Stomach (tissue), 19 donors: ENCODE measurements at places on chromosomes 4 and X. TPM values are rescaled to one million over a fixed set of nuclear protein-coding genes. Genes with fewer than 3 reads are reported as not detected.
A peak's percentile ranks its signal among the peaks of the same experiment; 100 is the strongest.

The HGFAC gene
- not detected for total RNA-seq

The ZC4H2 gene
- 2.2 TPM for total RNA-seq

The TRO gene
- total RNA-seq: 15.2 TPM

The PAGE1 gene
- total RNA-seq: not detected

The ZNF732 gene
- 0.29 TPM for total RNA-seq

The OCIAD2 gene
- total RNA-seq: 1.7 TPM

DNA sequence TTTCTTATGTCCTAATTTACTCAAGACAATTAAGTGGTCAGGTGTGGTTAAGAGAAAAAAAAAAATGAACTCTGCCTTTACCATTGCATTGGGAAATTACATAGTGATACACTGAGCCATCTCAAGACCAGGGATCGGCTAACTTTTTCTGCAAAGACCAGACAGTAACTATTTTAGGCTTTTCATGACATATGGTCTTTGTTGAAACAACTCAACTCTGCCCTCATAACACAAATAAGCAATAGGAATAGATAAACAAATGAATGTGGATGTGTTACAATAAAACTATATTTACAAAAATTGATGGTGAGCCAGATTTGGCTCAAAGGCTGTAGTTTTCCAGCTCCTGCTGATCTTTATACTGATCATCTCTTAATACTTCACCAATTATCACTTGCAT lies 632.6 kb upstream of the INTU start:
- H3K4me1 ChIP-seq: no peaks in the 10 kb centered on the region
- no peak overlapping the region for H3K4me3 ChIP-seq
- no peaks in the 10 kb centered on the region for H3K36me3 ChIP-seq
- no peak overlapping the region for H3K27ac ChIP-seq

DNA sequence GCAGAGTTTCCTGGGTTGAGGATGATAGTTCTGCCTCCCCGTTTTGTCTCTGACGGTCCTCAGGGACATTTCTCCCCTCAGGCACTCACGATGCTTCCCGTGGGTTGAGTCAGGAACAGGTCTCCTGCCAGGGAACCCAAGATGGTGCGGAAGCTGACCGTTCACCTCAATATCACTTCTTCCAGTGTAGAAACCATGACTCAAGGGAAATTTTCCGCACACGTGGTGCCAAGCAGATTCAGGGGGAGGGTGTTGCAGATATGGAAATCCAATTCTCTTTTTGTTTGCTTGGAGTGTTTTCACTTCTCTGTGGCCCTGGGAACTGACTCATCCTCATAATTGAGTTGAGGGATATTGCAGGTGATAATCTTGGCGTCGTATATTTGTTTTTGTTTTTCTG lies 46.7 kb downstream of the CXorf49B start:
- H3K27ac ChIP-seq: no peak overlapping the region
- H3K36me3 ChIP-seq: no peaks in the 10 kb centered on the region
- H3K4me3 ChIP-seq: no peak overlapping the region

- no peaks in the 10 kb centered on the region for H3K27me3 ChIP-seq
- no peak overlapping the region for H3K4me3 ChIP-seq
- H3K4me1 ChIP-seq: no peaks in the 10 kb centered on the region
- H3K27ac ChIP-seq: no peak overlapping the region
- no peaks in the 10 kb centered on the region for H3K36me3 ChIP-seq
These were observed 312.3 kb downstream of the SPRY1 start for GRCh38 chr4:123708902-123709301.

DNA sequence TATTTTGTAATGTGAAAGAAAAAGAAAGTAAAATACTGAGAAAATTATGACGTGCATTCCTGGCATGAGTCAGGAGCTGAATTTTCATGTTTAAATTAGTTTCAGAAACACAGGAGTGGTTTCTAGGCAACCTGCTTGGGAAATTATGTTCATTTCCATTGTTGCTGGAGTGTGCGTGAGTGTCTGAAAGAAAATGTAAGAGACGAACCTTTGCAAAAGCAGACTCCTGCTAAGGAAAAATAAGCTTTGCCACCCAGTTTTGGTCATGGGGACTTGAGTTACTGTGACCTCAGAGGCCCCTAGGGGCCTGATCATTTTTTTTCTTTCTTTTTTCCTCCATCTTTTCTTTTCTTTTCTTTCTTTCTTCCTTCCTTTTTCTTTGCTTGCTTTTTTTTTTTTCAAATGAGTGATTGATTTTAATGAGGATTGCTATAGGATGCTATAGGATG lies 18.8 kb upstream of the CHRNA9 start:
- H3K4me1 ChIP-seq: peaks cover 31% of the 10 kb centered on the region
- peak; percentile 92 for DNase-seq
- H3K36me3 ChIP-seq: no peaks in the 10 kb centered on the region
- H3K4me3 ChIP-seq: no peak overlapping the region

GRCh38 chrX:27309406-27309805 lies 153.7 kb downstream of the PPP4R3C start:
- no peaks in the 10 kb centered on the region for H3K4me1 ChIP-seq
- no peak overlapping the region for H3K4me3 ChIP-seq
- H3K36me3 ChIP-seq: no peaks in the 10 kb centered on the region
- H3K27ac ChIP-seq: no peak overlapping the region
- DNase-seq: no peak
- no peaks in the 10 kb centered on the region for H3K27me3 ChIP-seq

DNA sequence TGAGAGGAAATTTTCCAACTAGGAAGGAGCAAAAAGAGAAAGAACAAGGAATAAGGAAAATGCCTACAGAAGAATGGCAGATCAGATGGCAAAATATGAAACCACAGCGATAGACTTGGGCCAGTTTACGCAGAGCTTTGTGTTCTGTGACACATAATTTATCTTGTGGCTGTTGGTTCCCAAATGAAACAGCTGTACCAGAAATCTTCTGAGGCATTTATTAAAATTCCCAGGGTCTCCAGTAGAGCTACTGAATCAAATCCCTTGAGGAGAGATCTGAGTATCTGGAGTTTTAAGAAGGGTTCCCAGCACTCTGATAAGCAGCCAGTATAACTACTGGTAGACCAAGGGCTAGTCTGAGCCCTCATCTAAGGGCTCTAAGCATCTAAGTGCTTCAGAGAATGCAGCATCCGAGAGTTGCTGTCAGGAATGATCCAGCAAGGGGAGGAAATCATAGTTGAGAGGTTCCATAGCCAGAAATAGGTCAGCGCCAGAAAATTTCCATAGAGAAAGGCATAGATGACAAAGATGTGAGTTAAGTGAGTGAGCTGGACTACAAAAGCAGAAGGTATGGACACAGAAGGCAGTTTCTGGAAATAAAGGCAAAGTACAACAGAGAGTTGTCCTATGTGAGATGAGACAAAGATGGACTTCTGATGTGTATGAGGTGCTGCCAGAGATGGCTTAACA lies 46.3 kb upstream of the FAM241A start:
- H3K4me1 ChIP-seq: no peaks in the 10 kb centered on the region
- no peak overlapping the region for H3K27ac ChIP-seq
- no peaks in the 10 kb centered on the region for H3K36me3 ChIP-seq
- H3K4me3 ChIP-seq: no peak overlapping the region
